ENCODE measurements at places on chromosomes 2 and 18.

- DNase-seq, result no peak
Observed at GRCh38 chr2:26157580-26157979, 15.3 kb upstream of the GAREM2 start.

DNA sequence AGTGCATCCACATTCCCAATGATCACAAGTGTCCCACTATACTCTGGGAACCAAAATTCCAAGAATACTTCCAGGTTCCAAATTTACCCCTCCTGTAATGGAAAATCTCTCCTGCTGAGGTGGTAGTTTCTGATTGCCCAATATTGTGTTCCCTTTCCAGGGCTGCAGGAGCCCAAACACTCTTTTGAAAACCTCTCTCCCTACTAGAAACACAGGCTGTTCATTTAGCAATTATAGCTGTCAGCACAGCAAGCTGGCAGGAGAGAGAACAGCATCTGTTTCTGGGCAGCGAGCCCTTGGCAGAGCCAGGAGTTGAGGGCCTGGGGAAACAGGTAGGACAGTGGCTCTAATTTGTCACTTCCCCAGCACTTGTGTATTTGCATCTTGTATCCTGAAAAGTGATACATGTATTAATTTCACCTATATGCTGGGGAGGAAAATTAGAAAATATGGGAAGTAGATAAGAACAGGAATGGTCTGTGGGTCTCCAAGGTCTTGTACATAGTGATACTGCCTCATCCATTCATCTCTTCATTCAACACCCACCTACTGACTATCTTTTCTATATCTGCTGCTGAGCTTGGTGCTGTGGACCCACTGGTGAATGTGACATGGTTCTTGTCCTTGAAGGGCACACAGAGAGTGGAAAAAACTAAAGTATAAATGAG, 16.9 kb upstream of the PAIP2B start:
- DNase-seq, result peak; percentile 32

DNA sequence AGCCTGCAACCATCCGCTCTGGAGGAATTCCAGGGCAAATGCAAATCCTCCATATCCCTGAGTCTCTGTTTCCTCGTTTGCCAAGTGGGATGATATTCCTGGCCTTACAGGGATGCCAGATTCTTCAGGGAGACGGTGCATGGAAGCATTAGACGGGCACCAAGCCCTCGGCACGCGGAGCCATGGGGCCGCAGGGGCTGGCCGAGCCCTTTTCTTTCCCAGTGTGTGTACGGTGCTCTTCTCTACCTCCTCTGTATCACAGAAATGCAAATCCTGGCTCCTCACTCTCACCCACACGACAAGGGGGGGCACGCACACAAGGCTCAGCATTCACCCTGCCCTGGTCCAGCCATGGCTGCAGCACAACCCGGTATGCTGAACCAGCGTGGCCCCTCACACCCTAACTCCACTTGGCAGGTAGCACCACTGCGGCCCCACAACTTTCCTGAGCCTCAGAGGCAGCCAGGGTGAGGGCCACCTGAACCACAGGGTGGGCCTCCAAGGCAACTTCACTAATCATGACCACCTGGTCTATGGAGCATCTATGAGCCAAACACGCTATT, 64.1 kb upstream of the SALL3 start:
- no peak for DNase-seq

DNA sequence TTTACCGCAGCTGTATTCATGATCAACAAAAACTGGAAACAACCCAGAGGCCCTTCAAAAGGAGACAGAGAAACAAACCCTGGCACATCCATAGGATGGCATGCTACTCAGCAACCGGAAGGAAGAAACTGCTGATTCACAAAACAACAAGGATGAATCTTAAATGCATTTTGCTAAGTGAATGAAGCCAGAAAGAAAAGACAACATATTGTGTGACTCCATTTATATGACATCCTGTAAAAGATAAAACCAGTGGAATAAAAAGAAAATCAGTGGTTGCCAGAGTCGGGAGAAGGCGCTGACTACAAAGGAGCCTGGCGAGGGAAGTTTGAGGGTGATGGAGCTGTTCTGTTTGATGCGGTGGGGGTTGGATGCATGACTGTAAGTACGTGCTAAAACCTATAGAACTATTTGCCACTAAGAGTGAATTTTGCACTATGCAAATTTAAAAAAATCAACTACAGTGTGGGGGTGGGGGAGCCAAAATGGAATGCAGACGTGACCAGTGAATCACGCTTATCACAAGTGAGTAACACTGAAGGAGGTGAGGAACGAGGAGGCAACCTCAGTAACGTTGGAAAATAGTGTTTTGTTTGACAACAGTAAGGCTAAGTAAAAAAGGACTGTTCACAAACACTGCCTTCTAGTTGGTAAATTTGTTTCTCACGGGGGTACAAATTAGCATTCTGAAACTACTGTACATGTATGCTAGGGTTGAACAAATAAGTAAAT, 108.9 kb downstream of the INHBB start:
- DNase-seq, result no peak

DNA sequence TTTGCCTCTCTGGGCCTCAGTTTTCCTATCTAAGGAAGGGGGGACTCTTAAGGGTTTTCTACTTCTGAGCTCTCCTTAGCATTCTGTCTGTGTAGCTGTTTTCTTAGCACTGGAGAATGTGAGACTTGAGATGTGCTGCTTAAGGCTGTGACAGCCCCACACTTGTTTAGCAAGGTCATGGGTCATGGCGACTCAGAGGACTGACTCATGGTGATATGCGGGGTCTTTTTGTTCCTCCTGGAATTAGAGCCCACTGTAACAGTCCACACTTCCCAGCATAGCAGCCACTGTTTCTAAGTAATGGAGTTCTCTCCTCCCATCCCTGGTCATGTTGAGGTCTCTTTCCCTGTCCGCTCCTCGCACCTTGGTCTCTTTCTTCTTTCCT, 4.1 kb upstream of the LPIN1 start:
- no peak for DNase-seq
